ENCODE measurements at places on chromosomes 1 and 21.

GRCh38 chr1:9909234-9910046 is 629 bp downstream of the CTNNBIP1 start:
- DNase-seq: peak; percentile 47

GRCh38 chr1:156856282-156856785 is 2.6 kb downstream of the INSRR start:
- no peak for DNase-seq

GRCh38 chr1:192147696-192148095 is 10.6 kb upstream of the RGS18 start:
- no peak for DNase-seq

DNA sequence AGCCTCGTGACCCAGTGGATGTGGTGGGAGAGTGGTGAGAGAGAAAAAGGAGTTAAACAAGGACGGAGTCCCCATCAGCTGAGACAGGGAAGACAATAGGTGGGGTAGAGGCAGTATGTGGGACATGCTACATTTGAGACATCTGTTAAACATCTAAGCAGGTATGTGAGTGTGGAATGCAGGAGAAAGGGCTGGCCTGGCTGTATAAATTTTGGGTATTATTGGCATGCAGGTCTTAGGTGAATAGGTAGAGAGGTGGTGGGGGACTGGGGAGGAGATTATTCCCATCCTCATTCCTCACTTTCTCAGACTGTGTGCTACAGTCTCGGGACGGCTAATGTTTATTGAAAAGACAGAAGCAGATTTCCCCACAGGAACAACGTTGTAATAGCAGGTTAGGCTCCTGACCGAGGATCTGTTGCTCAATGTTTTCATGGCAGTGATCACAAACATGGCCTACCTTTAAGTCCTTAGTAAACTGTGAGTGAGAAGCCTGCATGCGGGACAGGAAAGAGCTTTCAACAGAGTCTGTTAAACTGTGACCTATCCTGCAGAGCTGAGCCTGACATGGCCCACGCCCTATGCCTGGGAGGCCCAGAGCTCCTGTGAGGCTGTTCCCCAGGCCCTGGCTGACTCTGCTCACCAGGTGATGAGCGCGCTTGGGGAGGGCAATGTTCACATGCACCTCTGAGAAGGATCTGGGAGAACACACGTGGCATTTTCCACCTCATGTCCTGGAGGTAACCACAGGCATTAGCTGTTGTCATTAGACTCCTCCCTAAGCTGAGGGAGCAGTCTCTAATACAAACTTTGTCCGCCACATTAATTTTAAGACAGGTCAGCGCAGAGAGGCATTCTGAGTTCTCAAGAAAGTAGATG is 16.5 kb downstream of the VSIG8 start:
- no peak for DNase-seq

- no peak for DNase-seq
Measured at GRCh38 chr1:42430286-42431135, 25.3 kb downstream of the ZMYND12 start.

DNA sequence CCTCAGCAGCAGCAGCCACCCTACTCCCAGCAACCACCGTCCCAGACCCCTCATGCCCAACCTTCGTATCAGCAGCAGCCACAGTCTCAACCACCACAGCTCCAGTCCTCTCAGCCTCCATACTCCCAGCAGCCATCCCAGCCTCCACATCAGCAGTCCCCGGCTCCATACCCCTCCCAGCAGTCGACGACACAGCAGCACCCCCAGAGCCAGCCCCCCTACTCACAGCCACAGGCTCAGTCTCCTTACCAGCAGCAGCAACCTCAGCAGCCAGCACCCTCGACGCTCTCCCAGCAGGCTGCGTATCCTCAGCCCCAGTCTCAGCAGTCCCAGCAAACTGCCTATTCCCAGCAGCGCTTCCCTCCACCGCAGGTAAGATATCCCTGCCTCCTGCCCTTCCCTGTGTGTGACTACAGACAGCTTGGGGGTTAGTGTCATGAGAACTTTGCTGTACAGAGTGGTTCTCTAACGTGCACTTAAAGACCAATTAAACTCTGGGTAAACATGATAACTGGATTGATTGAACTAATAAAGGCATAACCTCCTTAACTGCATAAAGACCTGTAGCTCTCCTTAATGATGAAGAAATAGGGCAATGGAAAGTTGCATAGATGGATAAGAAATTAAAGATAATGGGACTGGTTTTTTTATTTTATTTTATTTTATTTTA is 35.6 kb downstream of the ARID1A start:
- DNase-seq: no peak

DNA sequence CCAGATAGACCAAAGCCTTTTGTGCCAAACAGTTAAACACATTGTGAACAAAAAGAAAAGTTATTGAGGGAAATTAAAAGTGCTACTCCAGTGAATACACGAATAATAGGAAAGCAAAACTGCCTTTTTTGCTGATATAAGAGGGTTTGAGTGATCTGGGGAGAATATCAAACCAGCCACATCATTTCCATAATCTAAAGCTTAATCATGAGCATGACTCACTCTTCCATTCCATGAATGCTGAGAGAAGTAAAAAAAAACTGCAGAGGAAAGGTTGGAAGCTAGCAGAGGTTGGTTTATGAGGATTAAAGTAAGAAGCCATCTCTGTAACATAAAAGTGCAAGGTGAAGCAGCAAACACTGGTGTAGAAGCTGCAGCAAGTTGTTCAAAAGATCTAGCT is 350.6 kb upstream of the NCAM2 start:
- no peak for DNase-seq

Measured in OCI-LY7 (cell line).